SJSA1 (cell line): ENCODE measurements at places on chromosomes 11 and 22.
A peak's percentile ranks its signal among the peaks of the same experiment; 100 is the strongest.

- DNase-seq: no peak
Measured at GRCh38 chr11:122113836-122114825, 1.9 kb downstream of the BLID start.

DNA sequence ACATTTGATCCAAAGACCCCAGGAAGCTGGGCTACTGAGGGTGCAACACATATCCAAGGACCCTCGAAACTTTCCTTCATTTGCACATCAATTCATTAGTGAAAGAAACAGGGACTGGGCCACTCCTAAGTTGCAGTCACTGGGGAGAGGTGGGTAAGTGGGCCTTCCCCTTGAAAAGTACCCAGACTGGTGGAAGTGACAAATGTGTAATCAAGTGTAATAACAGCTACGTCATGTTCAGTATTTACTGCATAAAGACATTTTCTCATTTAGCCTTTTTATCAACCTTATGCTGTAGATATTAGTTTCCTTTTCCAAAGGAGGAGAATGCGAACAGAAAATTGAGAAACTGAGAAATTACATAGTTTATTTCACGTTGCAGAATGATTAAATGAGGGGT, 101.9 kb upstream of the OLFML1 start:
- DNase-seq: no peak

- no peak for DNase-seq
Measured at GRCh38 chr11:134079317-134079716, 10.4 kb downstream of the JAM3 start.

- DNase-seq: no peak
Measured at GRCh38 chr22:45341498-45341897, 31.8 kb downstream of the FAM118A start.

DNA sequence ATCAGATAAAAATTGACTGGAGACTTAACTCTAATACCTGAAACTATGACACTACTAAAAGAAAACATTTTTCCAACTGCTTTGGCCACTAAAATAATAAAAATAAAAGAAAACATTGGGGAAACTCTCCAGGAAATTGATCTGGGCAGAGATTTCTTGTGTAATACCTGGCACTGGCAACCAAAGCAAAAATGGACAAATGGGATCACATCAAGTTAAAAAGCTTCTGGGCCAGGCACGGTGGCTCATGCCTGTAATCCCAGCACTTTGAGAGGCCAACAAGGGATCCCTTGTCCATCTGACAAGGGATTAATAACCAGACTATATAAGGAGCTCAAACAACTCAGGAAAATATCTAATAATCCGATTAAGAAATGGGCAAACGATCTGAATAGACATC, 64.6 kb upstream of the RAB1B start:
- no peak for DNase-seq

GRCh38 chr11:118059246-118059940, 17.5 kb upstream of the TMPRSS4 start:
- DNase-seq: no peak

- no peak for DNase-seq
Measured at GRCh38 chr11:75262961-75263852, 22.6 kb downstream of the TPBGL start.

DNA sequence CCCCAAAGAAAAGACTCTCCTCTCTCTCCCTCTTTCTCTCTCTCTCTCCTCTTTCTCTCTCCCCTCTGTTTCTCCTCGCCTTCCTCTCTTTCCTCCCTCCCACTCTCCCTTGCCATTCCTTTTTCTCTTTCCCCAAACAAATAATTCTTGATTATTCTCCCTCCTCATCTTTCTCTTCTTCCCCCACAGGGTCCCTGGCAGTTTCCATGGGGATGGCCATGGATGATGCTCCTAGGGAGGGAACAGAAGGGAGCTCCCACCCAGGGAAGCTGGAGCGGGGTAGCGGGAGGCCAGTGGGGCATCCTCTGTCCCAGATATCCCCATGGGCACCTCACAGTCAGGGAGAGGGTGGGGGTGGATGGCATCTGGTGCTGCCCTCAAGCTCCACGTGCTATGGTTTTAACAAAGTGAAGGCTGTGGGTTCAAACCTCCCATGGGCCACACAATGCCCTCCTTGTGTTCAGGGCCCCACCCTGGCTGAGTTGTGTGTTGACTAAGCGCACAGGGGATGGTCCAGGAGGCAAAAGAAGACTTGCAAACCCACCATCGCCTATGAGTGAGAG, 266.4 kb downstream of the BUD13 start:
- DNase-seq: no peak

GRCh38 chr22:48834404-48834803, 993.3 kb downstream of the BRD1 start:
- DNase-seq: no peak

DNA sequence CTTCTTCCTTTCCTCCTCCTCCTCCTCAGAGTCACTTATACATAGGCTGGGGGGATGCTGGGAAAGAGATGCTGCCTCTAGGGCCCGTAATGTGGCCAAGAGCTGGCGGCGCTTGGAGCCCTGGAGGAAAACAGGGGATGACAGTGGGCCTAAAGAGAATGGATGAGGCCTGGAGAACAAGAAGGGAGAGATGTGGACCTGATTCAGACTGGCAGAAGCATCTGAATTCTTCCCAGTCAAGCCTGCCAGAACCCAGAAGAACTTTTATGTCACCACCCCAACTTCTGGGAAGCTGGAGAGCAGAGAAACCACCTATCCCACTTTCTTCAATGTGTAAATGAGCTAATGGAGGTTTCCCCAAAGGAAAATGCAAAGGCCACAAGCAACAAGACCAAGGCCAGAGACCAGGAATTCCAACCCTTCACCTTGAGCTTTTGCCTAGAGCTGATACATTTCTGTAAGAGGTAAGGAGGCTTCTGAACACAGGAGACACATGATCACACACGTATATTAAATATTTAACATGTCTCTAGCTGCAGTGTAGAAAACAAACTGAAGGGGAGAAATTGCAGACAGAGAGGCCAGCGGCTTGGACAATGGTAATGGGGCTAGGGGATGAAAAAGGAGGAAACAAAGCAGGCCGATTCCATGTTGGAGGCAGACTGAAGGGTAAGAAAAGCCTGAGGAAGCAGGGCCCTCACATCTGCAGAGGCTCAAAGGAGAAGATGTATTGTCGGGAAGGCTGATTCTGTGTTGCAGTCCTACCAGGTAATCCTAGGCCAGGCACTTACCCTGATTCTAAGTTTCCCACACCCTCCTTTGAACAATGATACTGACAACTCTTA, 1.1 kb downstream of the RRP8 start:
- DNase-seq: no peak

- no peak for DNase-seq
Measured at GRCh38 chr11:128354476-128354875, 232.9 kb downstream of the ETS1 start.

- DNase-seq: no peak
Measured at GRCh38 chr11:15912825-15913224, 443.5 kb downstream of the SOX6 start.

DNA sequence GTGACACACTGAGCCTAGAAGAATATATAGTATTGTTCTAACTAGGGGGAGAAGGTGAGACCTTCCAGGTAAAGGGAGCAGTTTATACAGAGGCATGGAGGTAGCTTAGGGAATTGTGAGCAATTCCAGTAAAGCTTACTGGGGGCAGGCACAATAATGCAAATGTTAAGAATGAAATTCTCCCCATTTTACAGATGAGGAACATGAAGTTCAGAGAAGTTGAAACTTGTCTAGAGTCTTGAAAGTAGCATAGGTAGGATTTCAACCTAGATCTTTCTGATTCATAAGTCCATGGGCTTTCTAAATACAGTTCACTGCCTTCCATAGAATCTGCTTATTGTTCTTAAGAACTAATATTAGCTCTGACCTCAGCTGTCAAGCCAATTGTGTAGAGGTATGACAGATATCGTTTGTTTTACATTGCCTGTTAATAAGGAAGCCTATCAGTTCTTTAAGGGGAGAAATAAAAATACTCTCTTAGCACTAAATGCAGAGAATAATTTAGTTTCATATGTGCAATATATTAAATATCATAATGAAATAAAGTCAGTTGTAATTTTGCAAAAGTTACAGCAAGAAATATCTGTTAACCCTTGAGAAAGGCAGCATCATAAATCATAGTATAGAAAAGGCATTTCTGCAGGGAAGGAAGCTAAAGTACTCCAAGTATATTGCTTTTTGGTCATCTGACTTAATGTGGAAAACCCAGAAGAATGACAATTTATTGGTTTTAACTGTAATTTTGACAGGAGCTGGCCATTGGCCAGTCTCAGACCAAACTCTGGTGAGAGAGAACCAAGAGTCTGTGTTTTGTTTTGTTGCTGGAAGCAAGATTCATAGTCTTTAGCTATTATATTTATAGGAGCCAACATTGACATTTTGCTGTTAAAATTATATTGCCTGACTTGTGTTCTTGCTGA, 181.8 kb downstream of the UVRAG start:
- DNase-seq: no peak

DNA sequence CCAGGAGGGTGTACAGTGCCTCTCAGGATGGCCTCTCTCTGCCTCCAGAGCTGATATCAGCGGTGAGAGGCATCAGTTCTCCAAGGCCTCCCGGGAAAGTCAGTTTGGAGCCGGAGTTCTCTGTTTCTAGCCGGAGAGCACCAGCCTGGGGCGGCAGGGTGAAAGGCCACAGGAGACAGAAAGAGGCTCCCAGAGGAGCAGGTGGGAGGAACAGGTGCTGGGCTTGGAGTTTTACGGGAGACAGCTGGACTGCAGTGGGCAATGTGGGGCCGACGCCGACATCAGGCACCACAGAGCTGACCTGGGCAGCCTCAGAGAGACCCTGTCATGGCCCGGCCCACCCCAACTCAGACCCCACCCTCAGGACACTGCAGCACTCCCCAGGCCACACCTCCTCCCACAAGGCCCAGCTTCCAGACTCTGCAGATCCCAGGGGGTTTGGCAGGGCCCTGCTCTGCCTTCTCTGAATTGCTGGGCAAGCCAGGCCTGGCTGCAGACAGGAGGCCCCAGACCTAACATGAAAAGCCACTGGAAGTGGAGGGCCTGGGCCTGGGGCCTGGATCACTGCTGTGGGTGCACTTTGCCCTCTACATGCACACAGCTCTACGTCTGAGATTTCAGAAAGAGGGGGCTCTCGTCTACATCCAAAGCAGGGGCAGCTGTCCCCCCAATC, 885.6 kb downstream of the BRD1 start:
- peak; percentile 24 for DNase-seq

GRCh38 chr11:73142128-73142377, at the start of gene FCHSD2:
Gene FCHSD2 (minus strand): TSS chr11:73142318. CDS start chr11:73141877, 441 bp downstream.
- DNase-seq: no peak

GRCh38 chr11:104830080-104830479, 68.2 kb downstream of the CASP12 start:
- no peak for DNase-seq

DNA sequence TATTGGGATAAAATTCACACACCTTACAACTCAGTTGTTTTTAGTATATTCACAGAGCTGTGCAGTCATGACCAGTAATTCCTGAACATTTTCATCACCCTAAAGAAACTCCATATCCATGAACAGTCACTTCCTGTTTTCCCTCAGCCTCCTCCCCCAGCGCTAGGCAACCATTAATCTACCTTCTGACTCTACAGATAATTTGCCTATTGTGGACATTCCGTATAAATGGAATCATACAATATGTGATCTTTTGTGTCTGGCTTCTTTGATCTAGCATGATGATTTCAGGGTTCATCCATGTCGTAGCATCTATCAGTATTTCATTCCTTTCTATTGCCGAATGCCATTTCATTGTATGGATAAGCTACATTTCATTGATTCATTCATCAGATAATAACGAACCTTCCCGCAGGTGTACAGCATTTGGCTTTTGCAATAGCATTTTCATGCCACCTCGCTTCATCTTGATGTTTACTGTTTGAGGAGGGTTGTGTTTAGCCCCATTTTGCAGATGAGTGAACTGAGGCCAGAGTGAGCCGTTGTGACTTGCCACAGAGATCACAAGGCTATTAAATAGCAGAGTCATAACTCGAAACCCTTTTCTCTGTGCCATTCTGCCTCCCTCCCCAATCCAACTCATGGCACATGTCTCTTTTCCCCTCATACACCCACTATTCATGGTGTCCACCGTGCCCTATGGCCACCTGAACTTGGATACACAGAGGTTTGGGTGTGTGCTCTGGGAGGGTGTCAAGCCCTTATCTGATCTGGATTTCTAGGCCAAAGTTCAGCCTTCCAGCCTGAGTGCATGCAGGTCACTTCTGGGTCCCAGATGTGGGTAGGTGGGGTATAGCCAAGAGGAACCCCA, 11.1 kb upstream of the MYH9 start:
- DNase-seq: no peak

GRCh38 chr11:66983275-66983924, 8.3 kb downstream of the C11orf86 start:
- DNase-seq: no peak

- DNase-seq: no peak
Measured at GRCh38 chr11:122852074-122852795, 13.9 kb downstream of the CRTAM start.

DNA sequence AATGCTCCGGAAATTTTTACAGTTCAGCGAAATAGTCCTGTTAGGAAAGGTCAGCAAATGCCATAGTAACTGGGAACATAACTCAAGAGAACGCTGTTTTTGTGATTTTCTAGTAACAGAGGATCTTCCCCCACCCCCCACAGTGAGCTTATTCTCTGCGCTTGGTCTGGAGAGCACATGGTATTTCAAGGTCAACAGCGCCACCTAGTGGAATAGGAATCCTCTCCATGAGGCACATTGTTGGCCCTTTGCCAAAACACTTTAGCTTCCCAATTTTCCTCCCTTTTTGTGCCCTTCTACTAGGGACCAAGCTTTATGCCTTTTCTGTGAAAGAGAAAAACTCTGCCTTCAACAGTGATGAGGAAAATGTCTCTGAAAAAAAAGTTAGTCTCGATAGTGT, 13.2 kb upstream of the OR4C12 start:
- DNase-seq: peak; percentile 46

GRCh38 chr11:87454241-87454640, 416.5 kb downstream of the TMEM135 start:
- no peak for DNase-seq

DNA sequence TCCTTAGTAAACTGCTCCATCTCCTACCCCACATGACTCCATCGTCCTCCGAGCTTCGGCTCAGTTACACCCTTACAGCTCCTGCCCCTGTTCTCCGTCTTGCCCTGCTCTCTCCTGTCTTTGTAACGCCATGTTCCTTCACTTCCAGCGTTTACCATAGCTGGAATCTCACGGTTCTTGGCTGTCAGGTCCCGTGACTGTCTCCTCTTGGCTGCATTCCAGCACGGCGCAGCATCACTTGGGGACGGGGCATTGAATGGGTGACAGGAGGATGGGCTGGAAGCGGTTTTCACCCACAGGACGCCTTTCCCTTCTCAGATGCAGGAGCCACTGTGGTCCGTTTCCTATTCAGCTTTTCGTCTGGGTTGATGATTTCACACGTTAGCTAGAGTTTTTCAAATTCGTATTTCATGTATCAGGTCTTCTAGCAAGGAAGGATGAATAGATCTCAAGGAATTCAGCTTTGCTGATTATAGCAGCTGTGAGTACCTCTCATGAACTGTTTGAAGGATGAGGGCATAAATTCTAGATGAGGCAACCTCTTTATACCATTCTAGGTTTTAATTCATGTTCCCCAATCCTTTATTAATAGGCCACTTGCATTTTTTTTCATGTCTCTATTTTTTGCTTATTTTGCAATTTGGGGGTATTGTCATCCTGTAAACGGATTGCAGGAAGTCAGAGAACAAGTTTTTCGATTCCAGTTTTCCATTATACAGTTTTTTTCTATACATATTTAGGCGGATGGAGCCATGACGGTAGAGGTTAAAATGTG, 29.1 kb downstream of the ZBED4 start:
- no peak for DNase-seq

GRCh38 chr11:6828103-6828502, 17.4 kb upstream of the OR10A5 start:
- DNase-seq: no peak

GRCh38 chr11:34665077-34665835, 44.4 kb downstream of the EHF start:
- DNase-seq: no peak

- DNase-seq: no peak
Measured at GRCh38 chr11:122154994-122155393, 39.0 kb upstream of the BLID start.
